NCI-H2081 (cell line): ENCODE measurements at places on chromosomes 3 and 15.
A peak's percentile ranks its signal among the peaks of the same experiment; 100 is the strongest.

- no peak for DNase-seq
Observed at GRCh38 chr15:65091946-65092770, 15.6 kb downstream of the KBTBD13 start.

GRCh38 chr3:10371789-10372188 is 50.9 kb upstream of the SEC13 start:
- DNase-seq = no peak

DNA sequence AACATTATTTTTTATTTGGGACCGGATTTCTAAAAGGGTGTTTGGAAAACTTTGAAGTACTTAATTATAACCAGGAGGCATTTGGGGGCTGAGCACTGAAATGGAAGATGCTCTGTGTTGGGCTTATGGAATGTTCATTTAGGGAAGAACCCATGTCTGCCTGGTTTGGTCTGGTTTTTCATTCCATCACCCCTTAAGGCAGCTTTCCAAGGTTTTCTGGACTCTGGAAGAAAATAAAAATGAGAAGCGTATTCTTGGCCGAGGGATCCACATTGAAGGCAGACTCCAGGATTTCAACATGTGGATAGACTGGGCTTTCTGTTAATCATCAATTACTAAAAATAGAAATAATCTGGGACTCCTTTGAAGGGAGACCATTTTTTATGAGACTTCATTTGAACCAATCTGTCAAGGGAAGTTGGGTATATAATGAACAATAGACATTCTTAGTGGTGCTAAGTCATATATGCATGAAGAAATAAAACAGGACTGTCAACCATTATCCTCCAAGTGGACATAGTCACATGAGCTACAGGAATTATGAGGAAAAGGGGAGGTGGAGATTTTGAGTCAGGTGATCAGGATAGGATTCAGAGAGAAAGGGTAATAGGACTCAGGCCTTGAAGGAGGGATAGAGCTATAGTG is 270.5 kb upstream of the ADAMTS9 start:
- DNase-seq = no peak

DNA sequence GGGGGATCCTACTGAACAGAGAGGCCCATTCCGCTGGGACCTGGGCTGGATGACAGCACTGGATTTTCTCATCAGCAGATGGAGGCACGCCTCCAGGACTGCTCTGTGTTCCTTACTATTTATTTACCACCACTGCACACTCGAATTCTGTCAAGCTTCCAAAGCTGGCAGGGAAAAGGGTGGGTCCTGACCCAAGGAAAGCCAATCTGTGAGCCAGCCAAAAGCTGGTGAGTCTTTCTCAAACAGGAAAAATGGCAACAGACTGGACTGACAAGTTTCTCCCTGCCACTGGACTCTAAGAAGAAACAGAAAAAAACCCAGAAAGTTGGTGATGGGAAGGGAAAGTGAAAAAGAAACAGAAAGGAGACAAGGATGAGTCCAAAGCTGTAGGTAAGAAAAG is 37.8 kb downstream of the CD47 start:
- no peak for DNase-seq

GRCh38 chr3:113436809-113437208 is 4.5 kb downstream of the CFAP44 start:
- no peak for DNase-seq

DNA sequence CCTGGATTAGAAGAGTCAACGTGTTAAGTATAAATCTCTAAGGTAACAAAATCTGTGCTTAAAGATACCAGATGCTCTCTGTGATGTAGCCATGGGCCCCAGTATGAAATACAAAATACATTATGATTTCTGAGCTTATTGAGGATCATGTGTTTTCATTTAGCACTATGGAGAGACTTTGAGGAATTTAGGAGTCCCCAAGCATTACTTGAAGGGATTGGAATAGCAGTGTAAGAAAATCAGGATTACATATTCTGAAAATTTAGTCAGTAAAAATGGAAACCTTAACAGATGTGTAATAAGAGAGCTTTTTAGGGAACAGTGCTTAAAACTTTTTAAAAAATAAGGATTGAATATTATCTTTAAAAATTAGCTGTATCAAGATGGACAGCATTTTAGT is 35.5 kb downstream of the ECT2 start:
- no peak for DNase-seq

DNA sequence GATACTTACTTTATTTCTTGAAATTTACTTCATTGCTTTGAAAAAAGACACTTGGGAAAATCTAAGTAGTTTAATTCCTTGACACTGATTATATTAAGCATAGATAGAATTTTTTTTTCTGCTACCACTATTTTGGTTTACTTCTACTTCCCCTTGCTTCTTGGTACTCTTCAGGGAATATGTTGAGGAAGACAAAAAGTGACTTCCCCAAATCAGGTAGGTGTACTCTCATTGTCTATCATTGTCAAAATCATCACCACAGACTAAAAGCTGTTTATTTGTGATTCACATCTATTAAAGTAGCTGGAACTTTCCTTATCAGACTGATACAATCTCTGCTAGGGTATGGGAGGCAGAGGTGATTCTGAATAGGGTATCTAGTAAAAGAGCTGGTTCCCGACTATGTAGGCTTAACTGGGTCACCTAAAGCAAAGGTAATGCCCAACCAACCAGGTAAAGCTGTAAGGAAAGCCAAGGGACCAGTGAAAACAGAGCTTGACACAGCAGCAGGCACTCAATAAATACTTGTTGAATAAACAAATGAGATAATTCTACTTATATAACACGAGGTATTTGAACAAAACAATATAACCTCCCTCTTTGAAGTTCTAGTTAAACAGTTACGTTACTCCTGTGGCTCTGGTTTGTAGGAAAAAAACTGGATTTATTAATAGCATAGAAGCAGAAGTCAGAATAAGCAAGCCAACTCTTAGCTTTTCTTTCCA is 346.9 kb downstream of the PLCL2 start:
- peak; percentile 4 for DNase-seq

DNA sequence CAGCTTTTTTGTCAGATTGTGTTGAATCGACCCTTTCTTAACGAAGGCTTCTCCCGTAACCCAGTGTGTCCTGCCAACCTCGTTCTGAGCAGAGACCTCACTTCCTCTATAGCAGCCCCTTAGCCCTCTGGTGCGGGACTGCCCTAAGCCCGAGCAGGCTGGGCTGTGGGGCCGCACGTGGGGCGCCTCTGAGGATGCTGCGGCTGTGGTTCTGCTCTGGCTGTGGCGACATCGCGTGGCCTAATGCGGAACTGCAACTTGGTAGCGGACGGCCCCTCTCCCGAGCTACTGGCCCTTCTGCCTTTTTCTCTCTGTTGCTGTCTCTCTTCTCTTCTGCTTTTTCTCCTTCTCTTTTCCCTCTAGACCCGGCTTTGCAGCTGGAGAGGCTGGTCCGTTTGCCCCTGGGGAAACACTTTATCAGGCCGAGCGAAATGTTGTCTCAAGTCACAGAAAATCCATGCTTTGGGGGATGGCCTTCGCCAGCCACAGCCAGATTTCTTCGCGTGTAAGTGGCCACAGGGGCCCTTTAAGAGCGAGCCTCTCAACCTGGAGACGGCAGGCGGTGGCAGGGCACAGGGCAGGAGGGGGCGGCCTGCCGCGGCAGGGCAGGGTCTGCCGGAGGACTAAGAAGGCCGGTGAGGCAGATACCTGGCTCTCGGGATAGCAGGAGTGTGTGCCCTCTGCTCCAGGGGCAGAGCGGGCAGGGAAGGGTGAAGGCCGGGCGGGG is 19.4 kb upstream of the KIF23 start:
- DNase-seq = peak; percentile 71

- no peak for DNase-seq
Observed at GRCh38 chr3:126524429-126524988, 554 bp downstream of the CHST13 start.

GRCh38 chr15:77773903-77774302 is 141.2 kb upstream of the LINGO1 start:
- DNase-seq = peak; percentile 11

- no peak for DNase-seq
Observed at GRCh38 chr15:53458736-53459135, 300.7 kb downstream of the WDR72 start.

- no peak for DNase-seq
Observed at GRCh38 chr15:101064795-101065569, 145.8 kb downstream of the LRRK1 start.

- no peak for DNase-seq
Observed at GRCh38 chr15:66214246-66214645, 39.3 kb downstream of the MEGF11 start.

GRCh38 chr3:183490211-183490601 is 61.8 kb upstream of the MCF2L2 start:
- DNase-seq = no peak

- DNase-seq = no peak
Observed at GRCh38 chr3:119819806-119820205, 37.9 kb downstream of the NR1I2 start.

DNA sequence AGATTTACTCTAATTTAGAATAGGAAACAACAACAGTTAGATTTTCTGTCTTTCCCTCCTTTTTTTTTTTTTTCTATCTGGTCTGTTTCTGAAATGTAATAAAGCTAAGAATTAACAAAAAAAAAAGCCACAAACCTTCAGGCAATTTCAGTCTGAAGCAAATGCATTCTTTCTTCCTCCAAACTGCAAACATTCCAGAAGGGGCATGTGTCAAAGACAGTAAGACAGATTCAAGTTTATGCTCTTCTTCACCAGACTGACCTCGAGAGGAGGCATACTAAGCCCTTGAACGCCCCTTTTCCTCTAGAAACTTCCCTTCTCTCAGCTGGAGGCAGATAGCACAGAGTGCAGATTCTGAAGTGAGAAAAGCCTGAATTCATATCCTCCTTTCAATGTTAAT is 654.6 kb upstream of the LMCD1 start:
- no peak for DNase-seq

GRCh38 chr3:167113035-167113830 is 266.9 kb downstream of the ZBBX start:
- DNase-seq = peak; percentile 20

DNA sequence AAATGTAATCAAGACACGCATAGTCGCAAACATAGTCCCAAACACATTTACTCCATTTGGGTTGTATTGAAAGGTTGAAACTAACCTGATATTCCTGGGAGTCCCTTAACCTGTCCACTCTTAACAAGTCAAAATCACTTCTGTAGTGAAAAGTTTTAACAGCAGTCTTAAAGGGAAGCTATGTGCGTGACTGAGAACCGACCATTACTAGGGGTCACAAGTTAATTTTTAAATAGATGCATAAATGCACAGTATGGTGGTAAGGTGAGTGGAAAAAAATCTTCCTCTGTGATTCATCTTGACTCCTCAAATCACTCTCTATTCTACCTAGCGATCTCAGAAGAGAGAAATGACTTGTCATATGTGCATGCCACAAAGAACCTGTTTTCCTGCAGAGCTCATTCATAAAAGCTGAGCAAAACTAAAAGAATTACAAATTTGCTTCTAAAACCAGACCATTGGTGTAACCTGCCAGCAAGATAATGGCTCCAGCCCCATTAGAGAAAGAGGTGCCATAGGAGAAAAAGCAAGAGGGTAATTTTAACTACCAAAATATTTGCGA is 4.8 kb downstream of the GPR15 start:
- no peak for DNase-seq

GRCh38 chr3:58329150-58329921 is 3.4 kb upstream of the PXK start:
- no peak for DNase-seq
